Suprapubic skin (tissue), 4 donors: ENCODE measurements at places on chromosomes 3 and 15.

DNA sequence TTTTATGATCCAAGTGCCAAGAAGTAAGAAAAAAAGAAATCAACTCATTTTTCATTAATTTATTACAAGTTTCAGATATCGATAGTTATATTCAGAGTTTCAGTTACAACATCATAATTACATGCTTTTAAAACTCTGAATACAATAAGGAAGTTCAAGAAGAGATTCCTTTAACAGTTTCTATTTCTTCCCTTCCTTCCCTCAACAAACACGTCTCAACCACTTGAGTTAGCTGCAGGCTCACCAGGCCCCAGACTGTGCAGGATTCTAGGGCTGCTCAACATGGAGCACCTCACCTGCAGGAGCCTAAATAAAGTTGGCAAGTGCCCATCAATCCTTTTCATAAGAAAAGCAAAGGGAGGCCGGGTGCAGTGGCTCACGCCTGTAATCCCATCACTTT lies 79.2 kb upstream of the FNDC3B start:
- no peak for DNase-seq

GRCh38 chr15:60960517-60960916 lies 268.6 kb downstream of the RORA start:
- DNase-seq: no peak

DNA sequence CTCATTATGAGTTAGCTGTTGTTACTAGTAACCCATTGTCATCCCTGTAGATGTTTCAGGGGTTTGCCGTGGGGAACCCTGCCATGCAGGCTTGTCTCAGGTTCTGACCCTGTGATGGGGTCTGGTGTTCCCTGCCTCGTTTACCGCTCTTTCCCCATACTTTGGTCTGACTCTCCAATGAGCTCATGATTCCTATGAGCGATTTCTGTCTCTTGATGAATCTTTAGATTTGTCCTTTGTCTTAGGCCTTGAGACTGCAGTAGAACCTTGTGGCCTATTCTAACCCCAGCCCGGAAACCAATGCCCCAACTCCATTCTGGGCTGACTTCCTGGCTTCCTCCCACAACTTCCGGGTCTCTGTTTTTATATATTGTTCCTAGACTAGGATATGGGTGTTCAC lies 11.3 kb upstream of the IQGAP1 start:
- no peak for DNase-seq

DNA sequence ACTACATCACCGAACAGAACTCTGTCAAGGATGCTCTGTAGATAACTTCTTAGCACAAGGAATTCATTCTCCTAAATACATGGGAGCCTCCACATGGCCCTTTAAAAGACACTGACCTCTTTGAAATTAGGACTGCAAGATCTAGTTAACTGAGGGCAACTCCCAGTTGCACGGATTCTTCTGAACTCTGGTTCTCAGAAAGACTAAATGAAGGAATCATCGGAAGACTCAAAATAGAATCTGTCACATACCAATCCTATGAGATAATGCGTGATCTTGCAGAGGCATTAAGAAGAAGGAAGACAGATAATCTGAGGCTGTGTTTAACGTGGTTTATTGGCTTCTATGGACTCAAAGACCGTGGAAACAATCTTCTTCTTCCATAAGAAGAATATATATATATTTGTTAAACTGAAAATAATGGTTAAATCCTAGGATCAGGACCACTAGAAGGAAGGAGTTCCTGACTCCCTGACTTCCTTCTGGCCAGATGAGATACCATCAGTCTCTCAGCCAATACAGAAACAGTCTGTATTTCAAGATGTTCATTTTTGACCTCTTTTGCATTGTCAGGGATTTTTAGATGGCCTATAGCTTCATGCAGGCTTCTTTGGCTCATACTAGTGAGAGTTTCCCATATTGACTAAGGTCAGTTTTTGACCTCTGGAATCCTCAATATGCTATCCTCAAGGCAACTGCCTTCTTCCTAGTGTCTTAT lies 33.9 kb upstream of the TBC1D23 start:
- DNase-seq: no peak

DNA sequence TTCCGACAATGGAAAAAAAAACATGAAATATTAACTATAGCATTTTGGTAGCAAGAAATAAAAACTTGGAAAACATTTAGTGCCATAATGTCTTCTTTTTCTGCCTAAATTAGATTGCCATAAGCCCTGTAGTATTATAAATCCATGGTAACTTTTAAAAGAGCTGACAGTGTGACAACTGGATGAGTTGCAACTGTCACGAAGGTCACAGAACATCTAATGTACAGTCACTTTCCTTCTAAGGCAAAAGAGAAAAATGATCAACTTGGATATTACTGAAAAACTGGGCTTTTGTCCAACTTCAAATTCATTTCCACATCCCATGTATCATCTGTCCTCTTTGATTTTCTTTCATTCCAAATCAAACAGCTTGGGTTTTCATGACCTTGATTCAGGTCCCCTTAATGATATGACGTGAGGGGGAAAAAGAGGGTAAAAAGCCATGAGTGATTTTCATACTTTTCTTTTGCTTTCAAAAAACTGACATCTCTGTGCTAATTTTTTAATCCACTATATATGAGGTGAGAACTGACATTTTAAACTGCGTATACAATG lies 602 bp downstream of the CPB1 start:
- no peak for DNase-seq

GRCh38 chr3:168112894-168113293 lies 17.2 kb upstream of the GOLIM4 start:
- no peak for DNase-seq

- DNase-seq: no peak
Observed at GRCh38 chr3:113535898-113536297, 3.5 kb downstream of the SIDT1 start.

DNA sequence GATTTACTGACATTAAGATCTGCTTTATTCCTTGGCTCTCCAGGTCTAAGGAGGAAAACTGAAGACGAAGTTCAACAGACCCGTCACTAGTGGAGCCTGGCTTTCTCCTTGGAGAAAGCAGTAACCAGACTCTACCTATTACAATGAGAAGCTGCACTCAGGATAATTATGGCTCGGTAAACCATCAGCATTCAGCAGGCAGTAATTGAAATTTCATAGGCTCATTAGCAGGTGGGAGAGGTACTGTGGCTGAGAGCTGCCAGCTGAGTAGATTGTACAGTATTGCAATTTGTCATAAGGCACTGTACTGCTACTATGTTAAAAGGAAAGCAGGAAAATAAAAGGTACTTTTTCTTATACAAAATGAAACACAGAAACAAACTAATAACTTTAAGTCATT lies 51.2 kb downstream of the CHAC1 start:
- DNase-seq: no peak

GRCh38 chr15:83565138-83565537 lies 88.8 kb upstream of the ADAMTSL3 start:
- no peak for DNase-seq

DNA sequence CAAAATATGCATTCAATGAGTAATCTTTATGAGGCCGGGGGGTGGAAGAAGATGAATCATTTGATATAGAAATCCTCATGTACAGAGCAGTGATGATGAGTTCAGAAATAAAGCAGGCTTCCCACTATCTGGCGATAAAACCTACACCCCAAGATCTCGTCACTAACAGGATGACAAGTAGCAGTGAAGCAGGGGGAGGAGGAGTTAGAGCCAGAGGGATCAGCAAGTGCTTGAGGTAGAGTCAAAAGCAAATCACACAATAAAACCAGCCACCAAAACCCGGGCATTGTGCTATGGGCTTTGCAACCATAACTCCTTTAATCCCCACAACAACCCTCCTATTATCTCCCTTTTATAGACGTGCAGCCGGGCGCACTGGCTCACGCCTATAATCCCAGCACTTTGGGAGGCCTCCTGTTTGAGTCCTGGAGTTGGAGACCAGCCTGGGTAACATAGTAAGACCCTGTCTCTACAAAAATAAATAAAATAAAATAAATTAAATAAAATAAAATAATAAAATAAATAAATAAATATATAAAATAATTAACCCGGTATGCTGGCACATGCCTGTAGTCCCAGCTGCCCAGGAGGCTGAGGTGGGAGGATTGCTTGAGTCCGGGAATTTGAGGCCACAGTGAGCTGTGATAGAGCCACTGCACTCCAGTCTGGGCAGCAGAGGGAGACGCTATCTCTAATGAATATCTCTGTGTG lies 53.0 kb downstream of the STARD5 start:
- no peak for DNase-seq

DNA sequence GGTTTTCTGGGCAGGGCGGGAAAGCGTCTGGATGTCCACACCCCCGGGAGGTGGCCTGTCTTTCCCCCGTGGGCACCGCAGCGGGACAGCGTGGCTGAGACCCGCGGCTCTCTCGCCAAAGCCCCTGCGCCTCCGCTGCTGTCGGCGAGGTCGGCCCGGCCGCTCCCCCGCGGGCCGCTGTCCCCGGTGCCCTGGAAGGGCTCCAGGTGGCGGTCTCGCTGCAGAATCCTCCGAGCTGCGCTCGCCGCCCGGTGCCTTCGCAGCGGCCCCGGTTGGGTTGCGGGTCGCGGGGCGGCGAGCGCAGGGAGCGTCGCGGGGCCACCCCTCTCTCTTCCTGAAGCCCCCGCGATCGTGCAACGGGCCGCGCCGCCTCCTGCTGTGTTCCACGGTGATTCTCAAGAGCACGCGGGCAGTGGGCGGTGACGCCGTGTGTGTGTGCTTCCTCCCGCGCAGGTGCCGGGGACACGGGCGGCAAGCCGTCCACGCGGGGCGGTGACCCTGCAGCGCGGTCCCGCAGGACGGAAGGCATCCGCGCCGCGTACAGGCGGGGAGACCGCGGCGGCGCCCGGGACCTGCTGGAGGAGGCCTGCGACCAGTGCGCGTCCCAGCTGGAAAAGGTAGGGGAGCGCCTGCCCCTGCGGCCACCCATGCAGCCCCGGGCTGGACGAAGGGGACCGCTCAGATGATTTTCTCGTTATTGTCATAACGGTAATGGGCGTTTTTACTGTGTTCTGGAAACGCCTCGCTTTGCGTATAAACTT lies 54.4 kb downstream of the LRRK1 start:
- no peak for DNase-seq

- no peak for DNase-seq
Observed at GRCh38 chr15:34776606-34777105, 18.7 kb downstream of the ACTC1 start.

DNA sequence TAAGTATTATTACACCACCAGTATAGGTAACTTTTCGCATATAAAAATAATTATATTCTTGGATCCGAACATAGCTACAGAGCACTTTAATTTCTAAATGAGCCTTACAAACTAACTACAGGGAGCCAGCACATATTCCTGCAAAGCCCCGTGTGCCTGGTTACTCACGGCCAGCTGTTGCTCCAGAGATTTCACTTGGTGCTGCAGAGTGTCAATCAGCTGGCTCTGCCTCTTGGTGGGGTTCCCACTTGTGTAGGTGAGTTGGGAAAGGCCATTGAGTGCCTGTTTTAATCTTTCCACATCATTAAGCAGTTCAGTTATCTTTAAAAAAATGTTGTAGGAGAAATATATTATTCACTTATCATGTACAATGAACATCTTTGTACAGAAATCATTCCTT lies 98.9 kb downstream of the UACA start:
- no peak for DNase-seq

DNA sequence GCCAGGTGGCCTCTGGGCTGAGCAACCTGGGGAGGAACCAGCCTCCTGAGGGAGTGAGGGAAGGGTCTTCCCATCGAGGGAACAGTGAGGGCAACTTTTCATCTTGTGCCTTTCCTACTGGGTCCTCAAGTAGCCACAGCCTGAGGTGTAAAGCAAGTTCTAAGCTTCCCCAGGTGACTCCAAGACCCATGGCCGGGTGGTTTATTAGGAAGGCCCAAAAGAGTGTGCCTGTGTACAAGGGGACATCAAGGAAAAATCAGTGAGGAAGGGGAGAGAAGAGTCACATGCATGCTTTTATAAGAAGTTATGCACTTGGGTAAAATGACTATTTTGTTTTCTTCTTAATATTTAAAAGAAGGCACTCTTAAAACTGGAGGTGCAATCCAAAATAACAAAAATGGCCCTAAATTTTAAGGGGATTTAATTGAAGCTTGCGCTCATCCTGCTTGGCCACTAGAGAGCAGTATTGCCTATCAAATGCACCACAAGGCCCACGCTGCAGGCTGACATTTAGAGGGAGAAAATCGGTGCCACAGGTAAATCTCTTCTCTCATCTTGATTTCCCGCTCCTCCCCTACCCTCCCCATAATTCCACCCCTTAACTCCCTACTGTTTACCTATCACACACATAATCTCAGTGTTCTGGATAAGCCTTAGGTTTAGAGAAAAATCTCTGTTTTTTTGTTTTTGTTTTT lies 6.7 kb downstream of the NANOGP8 start:
- no peak for DNase-seq

DNA sequence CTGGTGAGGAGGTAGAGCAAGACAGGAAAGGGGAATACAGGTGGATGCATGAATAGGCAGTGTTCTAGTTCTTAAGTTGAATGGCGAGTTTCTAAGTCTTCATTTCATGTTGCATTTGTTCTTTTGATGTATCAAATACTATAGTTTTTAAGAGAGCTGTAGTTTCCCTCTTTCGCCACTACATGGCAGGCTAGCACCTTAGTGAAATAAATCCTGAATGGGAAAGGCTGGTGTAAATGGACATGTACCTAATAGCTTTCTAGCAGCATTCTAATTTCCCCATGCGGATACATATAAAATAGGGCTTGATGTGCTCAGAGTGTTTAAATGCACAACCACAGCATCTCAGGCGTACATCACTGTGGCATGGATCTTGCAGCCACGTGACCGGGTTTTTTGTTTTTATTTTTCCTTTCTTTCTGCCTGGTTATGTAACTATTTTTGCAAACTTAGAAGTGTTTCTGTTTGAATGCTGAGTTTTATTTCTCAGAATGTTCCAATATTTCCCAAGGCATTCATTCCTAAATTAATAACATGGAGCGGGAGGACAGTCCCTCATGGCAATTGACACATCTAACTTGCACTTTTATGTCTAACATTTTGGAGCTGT lies 23.5 kb upstream of the CLN6 start:
- no peak for DNase-seq

- no peak for DNase-seq
Observed at GRCh38 chr3:22899441-22899840, 303.7 kb upstream of the UBE2E2 start.

DNA sequence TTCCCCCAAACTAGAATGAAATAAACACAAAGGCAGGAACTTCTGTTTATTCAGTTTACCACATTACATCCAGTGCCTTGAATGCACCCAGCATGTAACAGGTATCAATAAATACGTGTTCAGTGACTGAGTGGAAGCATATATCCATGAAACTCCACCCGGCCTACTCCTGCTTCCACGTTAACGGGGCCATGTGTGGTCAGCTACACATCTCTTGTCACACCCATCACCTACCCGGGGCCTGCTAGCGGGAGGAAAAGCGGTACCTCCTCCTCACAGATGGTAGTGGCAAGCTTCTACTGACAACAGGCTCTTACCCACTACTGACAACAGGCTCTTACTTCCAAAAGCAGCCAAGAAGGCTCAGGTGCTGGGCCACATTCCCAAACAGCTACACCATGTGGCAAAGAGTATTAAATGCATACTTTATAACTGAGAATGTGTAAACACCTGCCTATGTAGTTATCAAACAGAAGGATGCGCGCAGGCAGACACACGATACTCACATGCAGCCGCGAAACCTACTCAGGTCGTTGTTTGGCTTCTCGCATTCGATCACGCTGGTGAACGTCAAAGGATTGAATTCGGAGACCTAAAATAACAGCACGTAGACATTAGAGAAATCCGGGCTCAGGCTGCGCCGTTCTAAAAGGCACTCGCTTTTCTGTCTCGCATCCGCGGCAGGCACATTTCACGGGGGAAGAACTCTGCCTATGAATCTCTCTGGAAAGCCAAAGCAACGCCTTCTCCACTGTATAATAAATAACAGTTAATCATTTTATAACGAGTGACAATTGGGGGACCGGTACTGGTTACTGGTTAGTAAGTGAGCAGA lies 127.4 kb downstream of the ATP10A start:
- DNase-seq: no peak

GRCh38 chr15:70783610-70784022 lies 20.3 kb upstream of the UACA start:
- no peak for DNase-seq
